ENCODE measurements at places on chromosomes 2 and 18.

- DNase-seq: peak; percentile 61
Measured at GRCh38 chr2:97673915-97674283, 4.4 kb downstream of the C2orf92 start.

- no peak for DNase-seq
Measured at GRCh38 chr18:54423831-54424230, 66.1 kb downstream of the C18orf54 start.

GRCh38 chr18:39491408-39491807 is 1925.8 kb upstream of the CELF4 start:
- no peak for DNase-seq

DNA sequence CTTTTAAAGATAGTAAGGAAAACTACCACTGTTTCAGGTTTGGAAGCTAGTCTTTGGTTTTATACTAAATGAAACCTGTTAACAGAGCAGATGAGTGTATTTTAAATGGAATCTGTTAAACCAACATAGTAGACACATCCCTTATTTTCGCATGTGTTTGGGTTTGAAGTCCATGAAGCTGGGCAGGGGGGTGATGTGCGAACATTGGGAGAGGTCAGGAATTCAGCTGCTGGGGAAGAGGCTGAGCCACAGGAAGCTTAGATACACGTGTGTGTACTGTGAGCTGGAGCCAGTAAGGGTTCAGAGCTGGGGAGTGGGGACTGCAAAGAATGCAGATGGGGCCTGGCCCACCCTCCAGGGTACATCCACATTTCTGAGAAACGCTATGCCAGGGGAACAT is 176.9 kb downstream of the VAPA start:
- DNase-seq: no peak

- DNase-seq: no peak
Measured at GRCh38 chr2:43206602-43207001, 19.8 kb downstream of the ZFP36L2 start.

DNA sequence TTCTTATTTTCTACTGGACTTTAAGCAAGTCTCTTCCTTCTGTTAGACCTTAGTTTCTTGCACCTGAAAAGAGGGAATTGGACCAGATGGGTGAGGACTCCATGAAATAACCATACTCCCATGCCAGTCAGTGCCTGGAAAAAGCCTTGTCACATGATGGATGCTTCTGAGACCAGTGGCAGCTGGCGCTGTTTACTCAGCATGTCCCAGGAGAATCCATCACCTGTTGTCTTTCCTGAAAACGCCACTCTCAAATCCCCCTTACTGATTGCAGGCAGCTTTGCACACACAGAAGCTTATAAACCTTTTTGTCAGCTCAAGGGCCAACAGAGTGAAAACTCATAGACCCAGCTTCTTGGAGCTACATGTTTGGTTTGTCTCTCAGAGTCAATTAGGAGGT is 117.6 kb downstream of the POLE4 start:
- DNase-seq: no peak

DNA sequence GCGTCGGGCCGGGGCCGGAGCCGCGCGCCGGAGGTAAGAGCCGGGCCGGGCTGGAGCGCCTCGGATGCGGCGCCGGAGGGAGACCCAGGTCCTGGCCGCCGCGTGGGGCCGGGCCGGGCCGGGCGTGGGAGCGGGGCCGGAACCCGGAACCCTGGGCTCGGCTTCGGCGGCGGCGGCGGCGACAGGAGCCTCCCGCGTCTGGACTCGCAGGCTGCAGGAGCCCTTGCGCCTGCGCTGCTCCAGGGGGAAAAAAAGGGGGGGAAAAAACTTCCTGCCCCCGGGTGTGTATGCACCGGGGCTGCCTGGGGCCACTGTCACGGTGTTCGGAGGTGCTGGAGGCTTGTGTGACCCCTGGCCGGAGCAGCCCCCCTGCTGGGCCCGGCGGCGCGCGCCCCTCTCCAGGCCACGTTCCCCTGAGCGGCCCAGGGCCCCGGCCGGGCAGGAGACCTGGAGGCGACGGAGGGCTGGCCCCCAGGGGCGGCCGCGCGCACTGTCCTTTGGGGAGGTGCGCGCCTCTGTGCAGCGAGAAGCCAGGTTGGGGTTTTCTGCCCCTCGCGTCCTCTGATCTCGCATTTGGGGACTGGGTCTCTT is 864 bp downstream of the KLHL29 start:
- DNase-seq: peak; percentile 36

DNA sequence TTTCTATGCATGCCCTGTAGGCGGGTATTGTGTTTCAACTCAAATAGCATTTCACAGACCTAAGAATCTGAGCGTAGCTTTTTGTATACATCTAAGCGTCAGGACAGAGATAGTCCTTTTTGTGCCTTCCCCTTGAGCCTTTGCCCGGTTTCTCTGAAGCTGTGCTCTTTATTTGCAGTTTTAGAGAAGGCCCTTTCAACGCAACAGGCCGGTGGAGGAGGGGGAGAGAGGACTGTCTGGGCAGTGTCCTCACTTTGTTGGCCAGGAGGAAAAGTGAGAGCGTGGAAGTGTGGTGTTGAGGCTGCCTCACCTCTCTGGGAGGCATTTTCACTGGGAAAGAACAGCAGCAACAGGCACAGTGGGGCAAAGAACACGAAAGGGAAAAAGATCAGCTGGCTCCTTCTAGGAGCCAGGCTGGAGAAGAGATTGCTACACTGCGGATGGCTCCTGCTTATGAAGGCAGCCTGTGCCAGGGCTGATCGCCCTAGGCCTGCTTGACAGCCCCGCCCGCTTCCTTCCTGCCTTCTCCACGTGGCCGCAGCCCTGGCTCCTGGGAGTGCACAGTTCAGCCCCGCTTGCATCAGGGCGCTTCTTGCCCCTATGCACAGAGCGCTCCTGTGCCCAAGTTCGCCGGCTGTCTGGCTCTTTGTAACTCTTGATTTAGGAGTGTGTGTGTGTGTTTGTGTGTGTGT is 195.6 kb upstream of the POU3F3 start:
- DNase-seq: peak; percentile 23

DNA sequence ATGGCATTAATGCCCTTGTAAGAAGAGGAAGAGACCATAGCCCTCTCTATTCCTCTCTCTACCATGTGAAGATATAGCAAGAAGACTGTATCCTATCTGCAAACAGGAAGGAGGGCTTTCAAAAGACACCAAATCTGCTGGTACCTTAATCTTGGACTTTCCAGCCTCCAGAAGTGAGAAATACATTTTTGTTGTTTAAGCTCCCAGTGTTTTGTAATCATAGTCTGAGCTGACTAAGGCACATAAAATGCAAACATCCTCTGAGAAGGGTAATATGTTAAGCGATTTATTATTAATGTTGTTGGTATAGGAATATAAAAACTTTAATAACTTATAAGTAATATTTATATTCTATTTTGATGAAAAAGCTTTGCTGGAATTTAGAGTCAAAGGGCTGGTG is 559.8 kb downstream of the SUCLG1 start:
- DNase-seq: no peak

DNA sequence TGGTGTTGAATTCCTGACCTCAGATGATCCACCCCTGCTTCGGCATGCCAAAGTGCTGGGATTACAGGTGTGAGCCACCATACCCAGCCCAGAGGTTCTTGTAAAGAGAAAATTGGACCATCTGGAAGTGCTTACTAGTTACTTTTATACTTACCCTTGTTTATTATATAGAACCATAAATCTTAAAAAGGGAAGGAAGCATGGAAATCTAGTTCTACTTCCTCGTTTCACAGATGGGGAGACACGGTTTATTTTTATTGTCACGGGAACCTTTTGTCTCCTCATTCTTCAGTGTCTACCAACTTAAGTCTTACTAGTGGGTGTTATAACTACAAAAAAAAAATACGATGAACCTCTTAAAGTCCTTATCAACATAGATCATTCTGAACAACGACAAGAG is 45.8 kb upstream of the PDK1 start:
- DNase-seq: no peak

GRCh38 chr18:77016936-77017335 is 115.6 kb downstream of the MBP start:
- DNase-seq: no peak

GRCh38 chr2:64859312-64860212 is 129.6 kb upstream of the SLC1A4 start:
- no peak for DNase-seq

- DNase-seq: peak; percentile 20
Measured at GRCh38 chr2:8309131-8309530, 372.7 kb upstream of the ID2 start.

GRCh38 chr2:104656571-104657163 is 197.2 kb upstream of the POU3F3 start:
- no peak for DNase-seq

DNA sequence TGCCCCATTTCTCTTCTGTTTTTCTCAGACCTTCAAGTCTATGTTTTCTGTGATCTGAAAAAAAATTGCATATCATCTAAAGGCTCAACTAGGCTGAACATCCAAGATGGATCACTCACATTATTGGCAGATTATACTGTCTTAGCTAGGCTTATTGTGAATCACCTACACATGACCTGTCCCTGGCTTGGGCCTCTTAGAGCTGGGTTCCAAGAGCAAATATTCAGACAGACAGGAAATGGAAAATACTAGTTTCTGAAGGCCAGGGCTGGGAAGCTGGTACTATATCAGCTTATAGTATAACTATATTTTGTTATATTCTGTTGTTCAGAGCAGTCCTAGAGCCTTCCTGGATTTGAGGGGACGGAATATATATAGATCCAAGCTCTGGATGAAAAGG is 90.3 kb downstream of the PIK3C3 start:
- no peak for DNase-seq

- no peak for DNase-seq
Measured at GRCh38 chr2:202574541-202574940, 60.2 kb upstream of the FAM117B start.

- DNase-seq: no peak
Measured at GRCh38 chr2:238063414-238064189, 2.8 kb downstream of the SCLY start.
